Stimulated activated CD4-positive, alpha-beta T cell treated with anti-CD3 and anti-CD28 coated beads, Interleukin-1b, Interleukin-23, amount 100 ng/mL, for 1 hour (primary cell): ENCODE measurements at places on chromosomes 6 and 20.

- no peak for DNase-seq
Measured at GRCh38 chr20:32920066-32920465, 61.3 kb downstream of the EFCAB8 start.

GRCh38 chr20:9261781-9262180, 192.9 kb downstream of the PLCB4 start:
- no peak for DNase-seq

DNA sequence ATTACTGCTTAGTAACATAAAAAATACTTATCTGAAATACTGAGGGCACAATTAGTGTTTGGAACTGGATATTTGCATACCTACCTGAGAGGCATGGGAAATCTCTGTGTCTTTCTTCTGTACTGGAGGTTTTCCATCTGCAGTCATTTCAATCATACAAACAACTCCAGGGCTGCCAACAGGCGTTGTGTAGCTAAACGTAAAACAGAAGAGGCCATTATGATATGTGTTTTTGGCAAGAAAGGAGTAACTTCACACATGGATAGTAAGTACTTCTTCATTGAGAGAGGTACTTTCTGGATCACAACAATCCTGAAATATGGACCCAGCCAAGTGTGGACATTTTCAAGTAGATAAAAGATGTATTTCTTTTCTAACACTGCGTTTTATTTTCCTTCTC, 363.4 kb downstream of the PHF3 start:
- DNase-seq: no peak

DNA sequence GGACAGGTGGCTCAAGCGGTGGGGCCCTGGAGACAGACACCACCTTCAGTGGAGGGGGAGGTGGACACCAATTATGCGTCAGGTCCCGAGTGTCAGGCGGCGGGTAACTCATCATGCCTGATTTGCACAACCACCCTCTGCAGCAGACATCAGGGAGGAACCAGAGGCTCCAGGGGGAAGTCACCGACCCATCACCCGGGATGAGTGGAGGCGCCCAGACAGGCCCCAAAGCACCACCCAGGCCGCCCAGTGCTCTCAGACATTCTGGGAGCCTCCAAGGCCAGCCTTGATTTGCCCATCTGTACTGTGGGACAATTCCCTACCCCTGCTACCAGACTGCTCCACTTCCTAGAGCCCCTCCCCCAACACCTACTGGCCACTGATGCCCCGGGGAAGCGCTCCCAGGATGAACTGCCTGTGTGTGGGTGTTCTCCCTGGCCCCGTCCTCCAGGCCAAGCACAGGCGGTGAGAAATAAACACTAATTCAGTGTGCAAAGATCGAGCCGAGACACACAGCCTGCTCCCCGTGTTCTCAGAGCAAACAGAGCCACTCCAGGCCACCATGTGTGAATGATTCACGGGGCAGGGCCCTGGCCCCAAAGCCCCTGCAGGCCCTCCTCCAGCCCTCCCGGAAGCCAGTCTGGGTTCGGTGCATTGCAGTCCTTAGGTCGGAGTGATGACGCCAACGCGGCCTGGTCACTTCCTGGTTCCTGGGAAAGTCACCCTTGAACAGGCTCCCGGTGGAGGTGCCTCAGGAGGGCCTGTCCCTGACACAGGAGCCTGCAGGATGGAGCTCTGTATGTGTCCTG, 107.2 kb downstream of the ASXL1 start:
- DNase-seq: no peak

- no peak for DNase-seq
Measured at GRCh38 chr6:154080461-154081189, 41.6 kb downstream of the OPRM1 start.

DNA sequence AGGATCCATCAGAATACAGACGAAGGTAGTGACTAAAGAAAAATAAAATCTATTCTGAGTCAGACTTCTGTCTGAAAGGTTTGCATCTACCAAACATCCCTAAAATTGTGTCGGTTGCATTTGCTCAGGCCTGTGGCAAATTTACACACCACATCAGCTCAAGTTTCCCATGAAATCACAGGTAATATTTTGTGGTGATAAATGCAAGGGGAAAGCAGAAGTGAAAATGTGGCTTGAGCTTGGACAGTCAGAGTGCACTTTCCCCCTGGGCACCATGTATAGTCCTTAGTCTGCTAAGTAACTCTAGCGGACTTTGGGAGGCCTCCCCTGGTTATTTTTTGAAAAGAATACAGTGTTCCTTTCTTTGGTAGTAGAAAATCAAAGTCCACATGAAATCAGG, 159.1 kb downstream of the PKHD1 start:
- no peak for DNase-seq

- no peak for DNase-seq
Measured at GRCh38 chr20:37205794-37206193, 26.4 kb upstream of the MROH8 start.

GRCh38 chr20:42852691-42853090, 337.0 kb downstream of the PTPRT start:
- no peak for DNase-seq

DNA sequence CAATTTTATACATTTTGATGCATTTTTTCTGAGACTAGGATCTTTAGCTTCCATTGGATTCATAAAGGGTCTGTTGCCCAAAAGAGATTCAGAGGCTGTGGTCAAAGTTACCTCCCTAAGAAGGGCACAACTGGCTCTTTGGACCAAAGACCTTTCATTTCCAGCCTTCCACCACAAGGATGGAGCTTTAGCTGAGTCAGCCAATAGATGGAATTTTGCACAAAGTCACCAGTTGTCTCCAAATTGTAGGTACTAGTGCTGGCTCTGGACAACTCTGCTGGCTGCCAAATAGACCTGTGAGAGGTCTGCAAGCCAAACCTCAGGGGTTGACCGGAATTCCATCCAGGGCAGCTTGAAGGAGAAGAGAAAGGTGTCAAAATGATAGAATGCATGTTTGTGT, 555 bp downstream of the BPIFA1 start:
- no peak for DNase-seq

DNA sequence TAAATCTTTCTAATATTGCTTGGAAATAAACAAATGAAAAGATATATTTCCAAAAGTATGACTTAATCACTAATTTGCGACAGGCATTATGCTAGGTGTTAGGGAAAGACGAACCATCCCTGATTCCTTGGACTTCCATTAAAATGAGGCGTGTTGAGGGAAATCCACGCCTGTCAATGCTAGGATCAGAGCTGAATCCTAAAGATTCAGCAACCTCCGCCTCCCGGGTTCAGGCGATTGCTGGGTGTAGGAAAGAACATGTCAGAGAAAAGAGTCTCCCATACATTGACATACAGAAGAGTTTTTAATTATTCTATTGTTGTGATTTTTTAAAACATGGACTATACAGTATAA, 16.8 kb upstream of the PRSS16 start:
- no peak for DNase-seq

GRCh38 chr6:47437592-47437991, 40.0 kb upstream of the CD2AP start:
- DNase-seq: no peak

DNA sequence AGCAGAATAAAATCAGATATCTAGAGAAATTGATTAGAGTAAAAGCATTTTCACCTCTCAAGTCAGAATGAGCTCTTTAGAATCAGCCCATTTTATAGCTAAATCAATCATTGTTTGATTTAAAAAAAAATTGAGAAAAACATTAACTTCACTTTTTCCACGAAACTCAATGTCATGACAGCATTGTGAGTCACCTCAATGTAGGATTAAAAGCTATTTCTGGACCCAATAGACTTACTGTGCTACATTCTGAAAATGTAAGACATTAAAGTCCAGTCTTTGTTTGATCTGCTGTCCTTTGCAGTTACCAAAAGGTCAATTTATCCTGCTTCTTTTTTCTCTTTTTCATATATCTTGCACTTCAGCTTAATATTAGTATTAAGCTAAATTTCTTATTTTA, 519.4 kb upstream of the ZNF337 start:
- no peak for DNase-seq

DNA sequence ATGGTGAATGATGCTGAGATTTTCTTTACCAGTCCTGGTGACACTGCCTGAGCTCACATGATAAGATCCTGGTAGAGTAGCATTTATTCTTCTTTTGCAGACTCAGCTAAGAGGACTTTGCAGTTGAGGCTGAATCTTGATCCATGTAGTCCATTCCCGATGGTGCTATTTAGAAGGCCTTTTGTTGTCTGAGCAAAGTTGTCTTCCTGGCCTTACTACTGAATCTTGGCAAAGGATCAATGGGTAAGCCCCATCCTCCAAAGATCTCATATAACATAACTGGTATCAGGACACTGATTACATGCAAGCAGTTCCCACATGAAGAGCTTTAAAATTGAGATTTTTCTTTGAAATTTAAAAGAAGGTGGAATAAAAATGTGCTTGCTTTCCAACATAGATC, 291.6 kb downstream of the SOX4 start:
- no peak for DNase-seq

- DNase-seq: no peak
Measured at GRCh38 chr6:139496654-139497344, 122.4 kb upstream of the CITED2 start.

GRCh38 chr20:896501-897025, 19.6 kb downstream of the ANGPT4 start:
- no peak for DNase-seq

DNA sequence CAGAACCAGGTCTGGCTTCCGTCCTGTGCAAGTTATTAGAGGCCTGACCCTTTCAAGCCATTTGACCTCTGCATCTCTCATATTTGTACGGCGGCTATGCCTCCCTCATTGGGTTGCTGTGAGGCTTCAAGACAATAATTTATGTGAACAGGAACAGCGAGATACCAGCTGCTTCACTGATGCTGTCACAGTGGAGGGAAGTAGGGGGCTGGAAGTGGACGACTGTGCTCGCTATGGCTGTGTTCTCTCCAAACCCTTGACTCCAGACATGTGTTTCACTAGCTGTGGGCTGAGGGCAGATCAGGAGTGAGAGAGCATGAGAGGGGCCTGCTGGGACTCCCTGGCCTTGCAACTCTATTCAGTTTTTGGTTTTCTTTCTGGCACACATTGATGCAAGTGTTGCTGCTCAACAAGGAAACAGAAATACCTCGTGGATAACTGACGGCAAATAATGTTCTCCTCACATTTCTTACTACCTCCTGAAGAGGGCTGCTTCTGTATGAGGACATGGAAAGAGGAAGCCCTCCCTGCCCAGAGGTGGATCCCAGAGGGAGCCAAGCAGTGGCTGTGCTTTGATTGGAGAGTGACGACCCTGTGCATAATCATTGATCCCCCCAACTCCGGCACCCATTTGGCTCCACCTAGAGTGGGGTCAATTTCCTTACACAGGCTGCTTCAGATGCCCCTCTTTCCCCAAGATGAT, 34.7 kb upstream of the SCP2D1 start:
- DNase-seq: no peak

- DNase-seq: no peak
Measured at GRCh38 chr20:14445310-14445709, 107.9 kb upstream of the FLRT3 start.

- DNase-seq: no peak
Measured at GRCh38 chr20:62030357-62030756, 35.3 kb downstream of the TAF4 start.

GRCh38 chr20:39083761-39084160, 121.6 kb downstream of the DHX35 start:
- no peak for DNase-seq

- DNase-seq: no peak
Measured at GRCh38 chr20:47854687-47855212, 69.5 kb upstream of the SULF2 start.

GRCh38 chr20:41358717-41359116, 7.9 kb downstream of the EMILIN3 start:
- no peak for DNase-seq

- no peak for DNase-seq
Measured at GRCh38 chr6:118667988-118668387, 16.6 kb upstream of the CEP85L start.

DNA sequence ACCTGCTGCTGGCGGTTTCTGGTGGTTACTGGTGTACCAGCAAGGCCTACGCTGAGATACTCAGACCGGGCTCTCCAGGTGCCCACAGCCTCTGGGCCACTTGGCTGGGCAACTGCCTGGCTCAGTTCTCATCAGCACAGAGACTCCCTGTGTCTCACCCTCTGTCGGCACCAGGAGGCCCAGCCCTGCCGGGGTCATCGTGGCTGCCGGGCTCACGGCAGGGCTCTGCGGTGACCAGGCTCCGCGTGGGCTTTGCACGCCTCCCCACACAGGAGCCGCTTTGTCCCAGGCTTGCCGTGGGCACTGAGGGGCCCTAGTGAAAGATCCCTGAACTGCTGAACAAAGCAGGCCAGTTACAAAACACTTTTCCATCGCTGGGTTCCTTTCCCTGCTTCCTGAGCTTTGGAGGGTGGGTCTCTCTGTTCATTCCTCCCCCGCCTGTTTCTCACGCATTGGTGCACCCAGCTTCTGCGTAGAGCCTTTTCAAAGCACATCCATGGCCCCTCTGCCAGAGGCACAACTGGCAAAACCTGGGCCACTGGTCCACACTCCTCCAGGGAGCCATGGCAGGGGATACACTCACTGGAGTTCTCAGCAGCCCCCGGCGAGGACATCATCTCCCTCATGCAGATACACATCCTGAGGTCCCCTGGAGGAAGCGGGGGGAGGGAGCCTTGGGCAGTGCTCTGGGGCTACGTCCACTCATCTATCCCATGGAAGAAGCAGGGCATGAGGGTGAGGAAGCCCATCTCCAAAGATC, 117.0 kb downstream of the NFATC2 start:
- DNase-seq: no peak

- DNase-seq: no peak
Measured at GRCh38 chr6:150245148-150245935, 102.5 kb downstream of the PPP1R14C start.

DNA sequence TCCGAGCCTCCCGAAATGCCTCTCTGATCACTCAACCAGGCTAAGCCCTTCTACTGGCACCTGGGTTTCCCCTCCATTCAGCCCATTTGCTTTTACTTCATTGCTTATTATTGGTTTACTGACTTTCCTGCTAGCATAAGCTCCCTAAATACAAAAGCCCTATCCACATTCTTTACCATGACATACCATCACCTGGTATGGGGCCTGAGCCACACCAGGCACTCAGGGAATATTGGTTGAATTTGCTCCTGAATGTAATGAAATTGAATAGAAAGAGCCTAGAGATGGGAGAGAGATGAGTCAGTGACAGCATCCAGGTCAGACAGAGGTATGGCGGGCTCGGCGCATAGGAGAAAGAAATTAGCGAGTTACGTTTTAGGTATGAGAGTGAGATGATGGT, 120.0 kb downstream of the CD164 start:
- DNase-seq: no peak

GRCh38 chr6:9044426-9044825, 609.1 kb upstream of the SLC35B3 start:
- DNase-seq: no peak

- DNase-seq: no peak
Measured at GRCh38 chr6:34447910-34448309, 18.0 kb upstream of the PACSIN1 start.

DNA sequence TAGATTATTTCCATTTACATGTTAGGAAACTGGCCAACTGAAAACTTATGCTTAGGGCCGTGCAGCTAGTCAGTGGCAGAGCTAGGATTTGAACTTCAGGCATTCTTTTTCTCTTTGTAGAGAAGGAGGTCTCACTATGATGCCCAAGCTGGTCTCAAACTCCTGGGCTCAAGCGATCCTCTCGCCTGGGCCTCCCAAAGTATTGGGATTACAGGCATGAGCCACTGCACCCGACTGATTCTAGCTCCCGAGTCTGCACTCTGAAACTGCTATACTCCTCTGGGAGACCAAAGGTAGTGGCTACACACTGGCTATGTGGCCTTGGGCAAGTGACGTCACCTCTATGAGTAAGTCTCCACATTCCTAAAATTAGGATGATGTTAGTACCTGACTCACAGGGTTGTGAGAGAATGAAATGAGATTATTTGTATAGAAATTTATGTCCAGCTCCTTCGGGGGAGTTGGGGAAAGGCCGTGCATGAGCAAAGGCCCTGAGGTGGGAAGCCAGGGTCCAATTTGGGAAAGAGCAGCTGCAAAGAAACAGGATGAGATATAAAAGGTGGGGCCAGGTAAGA, 6.4 kb downstream of the PLTP start:
- no peak for DNase-seq
